ENCODE measurements at places on chromosomes 16 and 17.

GRCh38 chr17:80604670-80605010 is 60.0 kb downstream of the RPTOR start:
- no peak for DNase-seq

DNA sequence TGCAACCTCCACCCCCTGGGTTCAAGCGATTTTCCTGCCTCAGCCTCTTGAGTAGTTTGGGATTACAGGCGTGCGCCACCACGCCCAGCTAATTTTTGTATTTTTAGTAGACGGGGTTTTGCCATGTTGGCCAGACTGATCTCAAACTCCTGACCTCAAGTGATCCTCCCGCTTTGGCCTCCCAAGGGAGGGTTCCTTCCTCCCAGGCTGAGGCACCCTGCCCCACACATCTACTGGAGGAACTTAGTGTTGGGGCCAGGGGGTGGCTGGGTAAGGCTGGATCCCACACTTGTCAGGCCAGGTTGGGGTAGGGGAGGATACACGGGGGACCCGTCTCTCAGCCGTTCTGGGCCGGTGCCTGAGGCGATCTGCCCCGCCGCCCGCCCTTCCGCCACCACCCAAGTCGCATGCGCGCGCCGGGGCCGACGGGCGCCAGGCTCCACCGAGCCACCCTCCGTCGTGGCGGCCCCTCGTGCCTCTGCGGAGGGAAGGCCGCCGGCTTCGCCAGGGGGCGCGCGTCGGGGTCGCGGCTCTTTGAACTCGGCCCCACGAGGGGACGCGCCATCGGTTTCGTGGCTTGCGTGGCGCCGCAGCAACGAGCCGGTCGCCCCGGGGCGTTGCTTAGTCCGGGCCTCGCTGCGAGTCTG is 15.9 kb downstream of the GRB7 start:
- DNase-seq = peak; percentile 55

DNA sequence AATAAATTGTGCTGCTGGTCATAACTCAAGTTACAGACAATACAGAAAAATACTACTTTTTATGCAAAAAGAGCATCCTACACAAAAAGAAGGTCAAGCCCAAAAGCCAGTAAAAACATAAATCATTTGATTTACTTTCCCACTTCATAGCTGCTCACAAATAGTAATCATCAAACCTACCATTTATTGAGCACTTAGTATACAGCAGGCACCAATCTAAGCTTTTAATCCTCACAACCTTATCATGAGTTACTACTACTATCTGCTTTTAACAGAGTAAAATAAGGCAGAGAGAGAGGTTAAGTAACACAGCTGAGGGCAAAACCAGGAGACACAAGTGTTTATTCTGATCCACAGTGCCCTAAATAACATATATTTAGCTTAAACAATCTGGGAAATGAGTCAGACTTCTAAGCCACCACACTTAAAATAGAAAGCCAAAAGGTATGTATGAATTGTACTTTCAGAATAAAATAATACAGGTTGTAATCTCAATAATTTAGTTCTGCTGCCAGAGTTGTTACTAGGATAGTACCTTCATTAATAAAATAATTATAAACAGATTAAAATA is 1.7 kb upstream of the AARS1 start:
- no peak for DNase-seq

GRCh38 chr17:1398931-1399678 is 917 bp downstream of the YWHAE start:
- DNase-seq = no peak

GRCh38 chr17:44263345-44263902 is 4.5 kb downstream of the SLC4A1 start:
- no peak for DNase-seq

DNA sequence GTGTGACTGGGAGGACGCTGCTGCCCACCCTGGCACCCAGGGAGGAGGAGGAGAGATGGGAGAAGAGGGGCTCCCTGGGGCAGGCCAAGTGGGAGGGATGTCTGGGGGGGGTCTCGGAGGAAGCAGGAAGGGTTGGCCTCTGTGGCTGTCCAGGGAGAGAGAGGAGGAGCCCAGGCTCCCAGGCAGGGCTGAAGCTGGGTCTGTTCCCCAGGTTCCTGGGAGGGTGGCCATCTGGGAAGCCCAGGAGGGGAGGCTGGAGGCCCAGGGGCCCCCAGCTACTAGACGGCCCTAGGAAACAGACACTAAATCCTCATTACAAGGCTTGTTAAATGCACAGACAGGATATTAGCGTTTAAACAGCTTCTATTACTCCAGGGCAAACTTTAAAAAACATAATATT is 139.8 kb downstream of the ENGASE start:
- no peak for DNase-seq

- no peak for DNase-seq
Measured at GRCh38 chr17:43814026-43814425, 18.9 kb downstream of the MPP3 start.

GRCh38 chr17:15436473-15437302 is 30.7 kb downstream of the CDRT4 start:
- no peak for DNase-seq

GRCh38 chr17:27353461-27354050 is 59.6 kb downstream of the WSB1 start:
- peak; percentile 83 for DNase-seq

Data from stimulated activated CD4-positive, alpha-beta T cell treated with anti-CD3 and anti-CD28 coated beads, Interleukin-15, amount 100 ng/mL, for 1 hour (primary cell).